ENCODE measurements at places on chromosomes 5 and 9.

- no peak for DNase-seq
These were observed 132.9 kb downstream of the BARX1 start for GRCh38 chr9:93822229-93822628.

- DNase-seq = no peak
These were observed 21.1 kb upstream of the ZNF622 start for GRCh38 chr5:16486711-16487111.

DNA sequence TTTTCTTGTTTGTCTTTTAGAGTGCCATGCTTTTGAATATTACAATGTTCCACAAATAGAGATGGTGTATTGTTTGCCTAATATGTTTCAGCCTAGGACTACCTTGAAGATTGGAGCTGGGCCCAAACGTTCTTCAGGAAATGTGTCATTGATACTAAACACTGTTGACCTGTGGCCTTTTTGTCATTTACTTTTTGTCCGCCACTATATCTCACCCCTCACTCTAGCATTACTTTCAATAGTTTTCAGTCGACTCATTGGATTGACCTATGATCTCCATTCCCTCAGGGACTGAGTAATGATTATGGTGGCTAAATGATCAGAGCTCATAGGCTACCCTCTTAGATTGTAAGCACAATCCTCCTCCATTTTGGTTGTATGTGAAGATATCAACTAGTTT lies 115.8 kb downstream of the NUDT12 start:
- no peak for DNase-seq

GRCh38 chr9:129609486-129610212 lies 11.3 kb downstream of the C9orf50 start:
- no peak for DNase-seq

GRCh38 chr5:177594071-177594470 lies 2.1 kb downstream of the TMED9 start:
- DNase-seq = no peak

- DNase-seq = peak; percentile 79
These were observed 41.5 kb downstream of the SAR1B start for GRCh38 chr5:134590992-134591659.

DNA sequence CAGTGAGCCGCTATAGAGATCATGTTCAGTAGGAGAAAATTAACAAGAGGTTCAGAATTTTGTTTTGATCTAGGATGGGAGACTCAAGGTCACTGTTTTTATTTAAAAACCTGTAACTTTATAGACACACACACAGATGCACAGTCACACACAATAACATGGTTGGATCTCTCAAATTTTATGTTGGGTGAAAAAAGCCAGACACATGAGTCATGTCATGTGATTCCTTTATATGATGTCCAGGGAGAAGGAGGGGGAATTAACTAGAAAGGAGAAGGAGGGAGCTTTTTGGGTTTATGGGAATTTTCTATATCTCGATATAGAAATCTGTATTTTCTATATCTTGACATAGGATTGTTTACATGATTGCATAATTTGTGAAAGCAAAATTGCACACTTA lies 17.1 kb downstream of the C6 start:
- DNase-seq = no peak

GRCh38 chr5:22985446-22985845 lies 132.3 kb upstream of the CDH12 start:
- no peak for DNase-seq

DNA sequence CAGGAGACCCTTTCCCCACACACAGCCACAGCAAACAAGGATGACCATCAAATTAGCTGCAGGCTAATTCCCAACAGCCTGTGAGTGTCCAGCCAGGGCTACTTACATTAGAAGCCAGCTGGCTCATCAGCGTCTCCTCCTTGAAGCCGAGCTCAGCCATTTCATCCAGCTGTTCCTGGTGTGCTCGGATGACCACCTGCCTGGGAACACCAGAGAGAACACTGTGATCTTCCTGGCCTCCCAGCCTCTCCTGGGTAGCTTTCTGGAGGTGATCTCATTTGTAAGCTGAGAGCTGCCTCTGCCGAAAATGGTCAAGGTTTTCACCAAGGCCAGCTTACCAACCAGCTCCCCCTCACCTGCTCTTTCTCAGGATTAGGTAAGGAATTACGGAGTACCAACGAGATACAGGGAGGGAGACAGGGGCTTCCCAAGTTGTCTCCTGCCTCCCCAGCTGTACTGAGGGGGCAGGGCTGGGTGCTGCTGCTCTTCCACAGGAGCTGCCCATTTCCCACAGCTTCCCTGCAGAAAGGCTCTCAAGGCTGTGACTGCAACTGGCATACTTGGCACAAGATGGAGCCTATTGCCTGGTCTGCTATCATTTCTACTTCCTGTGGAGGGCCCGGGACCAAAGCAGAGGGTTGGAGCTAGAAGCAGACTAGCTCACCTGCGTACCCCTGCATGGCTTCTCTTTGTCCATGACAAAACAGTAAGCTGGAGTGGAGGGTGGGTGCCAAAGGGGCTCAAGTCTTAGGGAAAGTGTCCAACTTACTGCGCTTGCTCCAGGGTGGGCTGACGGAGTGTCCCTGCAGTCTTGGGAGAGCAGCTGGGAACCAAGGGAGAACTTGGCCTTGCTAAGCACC lies 73.9 kb downstream of the KIF24 start:
- DNase-seq = no peak

DNA sequence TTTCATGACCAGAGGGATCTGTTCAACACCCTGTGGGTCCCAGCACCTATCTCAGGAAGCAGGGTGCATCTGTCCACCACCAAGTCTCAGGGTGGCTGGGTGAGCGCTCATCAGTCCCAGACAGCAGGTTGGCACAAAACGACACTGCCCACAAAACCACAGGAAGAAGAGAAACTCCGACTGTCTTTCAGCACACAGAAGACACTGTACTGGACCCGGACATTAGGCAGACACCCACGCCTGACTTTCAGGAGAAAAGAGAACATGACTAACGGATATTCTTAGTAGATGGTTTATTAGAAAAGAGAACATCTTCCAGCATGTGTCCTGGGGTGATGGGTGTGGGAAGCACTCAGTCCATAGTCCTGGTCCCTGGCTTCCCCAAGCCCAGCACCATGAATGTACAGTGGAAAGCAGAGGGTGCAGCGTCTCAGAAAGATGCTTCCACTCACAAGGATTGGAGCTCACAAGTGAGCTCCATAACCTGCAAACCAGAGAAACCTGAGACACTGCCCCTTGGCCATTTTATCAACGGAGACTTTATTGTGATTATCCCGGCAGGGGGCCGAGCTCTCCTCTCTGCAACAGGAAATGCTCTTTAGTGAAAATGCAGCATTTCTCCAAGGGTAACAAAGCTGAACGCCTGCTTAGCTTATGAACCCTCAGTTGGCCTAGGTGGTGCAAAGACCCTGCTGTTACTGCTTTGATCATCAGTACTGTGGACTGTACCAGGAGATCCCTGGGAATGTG lies 35.8 kb upstream of the LCP2 start:
- no peak for DNase-seq

DNA sequence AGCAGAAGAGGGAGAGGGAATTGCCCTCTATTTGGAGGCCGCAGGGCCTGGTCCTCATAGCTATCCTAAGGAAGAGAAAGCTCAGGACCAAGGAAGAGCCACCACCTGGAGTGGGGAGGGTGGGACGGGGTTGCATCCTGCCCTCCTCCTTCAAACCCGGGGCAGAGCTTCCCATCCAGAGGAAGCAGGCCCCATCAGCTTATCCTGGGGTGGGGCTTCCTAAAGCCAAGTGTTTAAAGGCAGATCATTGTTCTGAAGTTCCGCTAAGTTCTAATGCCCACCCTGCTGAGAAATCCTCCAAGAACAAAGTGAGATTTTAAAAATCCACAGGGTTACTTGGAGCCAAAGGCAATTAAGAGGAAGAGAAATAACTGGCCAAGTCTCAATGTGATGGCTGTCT lies 210.3 kb downstream of the C9orf152 start:
- DNase-seq = no peak

DNA sequence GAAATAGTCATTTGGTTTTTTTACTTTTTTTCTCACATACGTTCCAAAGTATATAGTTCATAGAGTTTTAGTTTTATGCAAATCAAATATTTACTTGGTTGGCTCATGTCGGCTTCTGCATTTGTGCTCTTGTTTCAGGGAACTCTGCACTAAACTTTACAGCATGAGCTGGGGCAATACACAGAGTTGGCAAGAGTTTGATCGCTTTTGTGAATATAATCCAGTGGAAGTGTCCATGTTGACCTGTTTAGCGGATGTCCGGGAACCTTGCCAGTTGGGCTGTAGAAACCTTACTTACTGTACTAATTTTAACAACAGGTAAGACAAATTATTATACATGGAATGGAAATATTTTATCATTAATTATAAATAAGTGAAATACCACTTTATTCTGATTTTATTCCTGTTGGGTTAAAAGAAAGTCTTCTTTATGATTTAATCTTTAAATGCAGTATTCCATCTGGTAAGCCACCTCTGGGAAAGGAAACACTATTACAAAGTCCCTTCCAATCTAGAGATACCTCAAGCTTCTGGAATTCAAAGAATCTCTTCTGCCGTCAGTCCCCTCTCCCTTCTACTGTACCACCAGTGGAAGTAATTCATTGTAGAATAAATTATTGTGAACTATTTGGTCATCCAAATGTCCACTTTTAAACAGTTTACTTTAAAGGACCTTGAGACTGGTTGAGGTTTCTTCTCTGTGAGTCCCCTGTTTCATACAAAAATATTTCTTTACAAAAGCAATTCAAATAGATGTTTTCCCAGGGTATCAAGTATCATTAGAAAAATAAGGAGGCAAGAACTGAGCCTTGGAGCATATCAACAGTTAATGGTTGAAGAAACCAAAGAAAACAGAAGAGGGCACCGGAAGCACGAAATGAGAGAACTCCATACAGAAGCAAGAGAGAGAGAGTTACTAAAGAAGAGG lies 45.2 kb upstream of the GLIPR2 start:
- DNase-seq = no peak

DNA sequence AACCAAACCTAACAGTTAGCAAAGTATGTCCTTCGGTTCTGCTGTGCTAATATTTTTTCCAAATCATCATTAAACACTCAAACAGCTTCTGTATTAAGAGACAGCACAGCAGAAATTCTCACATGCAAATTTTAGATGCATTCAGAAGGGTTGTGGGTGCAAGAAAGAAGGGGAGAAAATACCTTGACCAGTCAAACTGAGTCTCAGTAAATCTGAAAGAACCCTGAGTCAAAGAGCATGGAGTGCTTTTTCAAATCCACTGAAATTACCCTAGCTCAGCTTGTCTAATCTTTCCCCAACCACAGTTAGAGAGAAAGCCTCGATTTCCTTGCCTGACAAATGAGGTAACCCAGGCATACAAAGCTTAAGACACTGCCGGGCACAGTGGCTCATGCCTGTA lies 55.1 kb downstream of the RETREG1 start:
- no peak for DNase-seq
